Activated naive CD4-positive, alpha-beta T cell treated with anti-CD3 and anti-CD28 coated beads, Interleukin-2, amount 10 ng/mL, durations not matched to agents 5 hours and 36 hours (primary cell): ENCODE measurements at places on chromosomes 7 and 10. TPM values are rescaled to one million over a fixed set of nuclear protein-coding genes. Genes with fewer than 3 reads are reported as not detected.

Gene C10orf95
- total RNA-seq: 0.30 TPM

Gene NPFFR1
- not detected for total RNA-seq

Gene RAPGEF5
- 0.15 TPM for total RNA-seq

Gene SPDYE2
- total RNA-seq: 0.19 TPM

Gene KCND2
- not detected for total RNA-seq

Gene NKX2-3
- not detected for total RNA-seq
